Neural progenitor cell (in vitro differentiated cells): ENCODE measurements at places on chromosomes 2 and 18. TPM values are rescaled to one million over a fixed set of nuclear protein-coding genes. Genes with fewer than 3 reads are reported as not detected.
A peak's percentile ranks its signal among the peaks of the same experiment; 100 is the strongest.

RNF149 gene
- 28.1 and 35.0 TPM in 2 replicates for total RNA-seq

DNA sequence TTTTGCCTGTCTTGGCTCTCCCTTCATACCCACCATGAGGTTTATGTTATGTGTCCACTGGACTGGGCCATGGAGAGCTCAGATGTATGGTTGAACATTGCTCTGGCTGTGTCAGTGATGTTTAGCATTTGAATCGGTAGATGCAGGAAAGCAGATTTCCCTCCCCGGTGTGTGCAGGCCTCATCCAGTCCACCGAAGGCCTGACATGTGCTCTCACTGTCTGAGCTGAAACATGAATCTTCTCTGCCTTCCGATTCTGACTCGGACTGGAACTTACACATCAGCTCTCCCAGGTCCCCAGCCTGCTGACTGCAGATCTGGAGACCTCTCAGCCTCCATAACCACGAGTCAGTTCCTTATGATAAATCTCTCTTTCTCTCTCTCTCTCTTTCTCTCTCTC lies 72.4 kb upstream of the SLC66A3 start:
- DNase-seq, result no peak

- DNase-seq, result peak; percentile 94
These were observed 85.3 kb downstream of the SPP2 start for GRCh38 chr2:234135750-234136221.

DNA sequence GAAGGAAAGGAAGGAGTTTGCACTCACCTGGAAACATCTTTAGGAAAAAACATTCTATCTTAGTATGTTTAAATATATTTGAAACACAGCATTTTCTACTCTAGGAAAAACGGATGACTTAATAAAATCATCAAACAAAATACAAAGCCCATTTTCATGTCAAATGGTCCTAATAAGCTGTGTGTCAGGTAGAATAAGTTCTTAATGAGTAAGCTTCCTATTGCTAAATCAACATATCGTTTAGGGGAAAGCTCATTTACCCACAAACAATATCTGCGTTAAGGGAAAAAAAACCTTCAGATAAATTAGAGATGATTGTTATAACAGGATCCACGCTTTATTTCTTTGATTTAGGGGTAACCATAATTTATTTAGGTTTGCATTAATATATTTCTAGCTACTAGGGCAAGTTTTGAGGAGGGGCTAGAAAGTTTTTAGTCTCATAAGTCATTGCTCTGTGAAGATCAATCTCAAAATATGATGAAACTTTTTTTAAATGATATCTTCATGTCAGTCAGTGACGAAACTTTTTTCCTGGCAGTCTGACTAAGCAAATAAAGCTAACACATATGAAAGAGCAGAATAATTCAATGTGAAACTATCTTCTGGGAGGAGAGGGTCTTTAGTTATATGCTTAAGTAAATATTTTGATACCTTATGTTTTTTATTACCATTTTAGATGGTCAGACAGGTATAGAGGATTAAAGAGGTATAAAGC lies 147.1 kb downstream of the WDSUB1 start:
- DNase-seq, result no peak

GRCh38 chr2:17363846-17364245 lies 154.4 kb downstream of the RAD51AP2 start:
- DNase-seq, result no peak
